ENCODE measurements at places on chromosomes 5 and 9. TPM values are rescaled to one million over a fixed set of nuclear protein-coding genes. Genes with fewer than 3 reads are reported as not detected.

GRCh38 chr5:13027874-13028273 lies 916.6 kb downstream of the DNAH5 start:
- DNase-seq = no peak

DNA sequence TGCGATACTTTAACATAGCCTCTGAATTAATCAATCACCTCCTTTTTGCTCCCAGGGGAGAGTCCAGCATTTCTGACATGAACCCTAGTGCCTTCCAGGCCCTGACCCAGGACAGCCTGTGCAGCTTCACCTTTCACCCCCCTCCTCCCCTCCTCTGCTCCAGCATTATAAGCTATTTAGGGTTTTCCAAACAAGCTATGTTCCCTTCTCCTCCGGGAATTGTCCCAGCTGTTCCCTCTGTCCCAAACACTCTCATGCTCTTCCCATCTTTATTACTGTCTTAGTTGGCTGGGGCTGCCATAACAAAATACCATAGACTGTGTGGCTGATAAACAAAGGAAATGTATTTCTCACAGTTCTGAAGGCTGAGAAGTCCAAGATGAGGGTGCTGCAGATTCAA lies 161.5 kb downstream of the EBF1 start:
- DNase-seq = peak; percentile 4

GRCh38 chr9:35666045-35666444 lies 1.1 kb upstream of the ARHGEF39 start:
- DNase-seq = no peak

LCN15 gene
- not detected for total RNA-seq

GRCh38 chr5:132233811-132234683 lies 6.4 kb upstream of the P4HA2 start:
- DNase-seq = no peak

- peak; percentile 71 for DNase-seq
These were observed 4.9 kb upstream of the C7 start for GRCh38 chr5:40904205-40904993.

DHFR gene
- total RNA-seq = 29.8 TPM

PIP5KL1 gene
- total RNA-seq = 2.6 TPM

GRCh38 chr9:127290561-127291065 lies 26.0 kb downstream of the GARNL3 start:
- no peak for DNase-seq

GZMA gene
- total RNA-seq = not detected

DNA sequence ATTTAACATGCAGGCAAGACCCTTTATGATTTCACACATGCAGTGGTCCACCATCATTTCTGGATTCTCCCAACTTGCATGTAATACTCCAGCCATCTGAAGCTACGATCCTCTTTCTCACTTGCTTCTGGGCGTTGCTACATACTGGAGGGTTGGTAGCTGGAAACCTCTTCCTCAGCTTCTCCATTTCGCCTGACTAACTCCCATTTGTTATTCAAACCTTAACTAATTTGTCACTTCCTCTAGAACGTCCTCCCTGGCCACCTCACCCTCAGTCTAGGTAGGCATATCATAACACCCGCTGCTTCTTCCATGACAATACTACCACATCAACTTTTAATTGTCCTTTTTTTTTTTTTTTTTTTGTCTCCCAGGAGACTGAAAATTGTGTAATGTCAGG lies 72.6 kb upstream of the EQTN start:
- DNase-seq = no peak

DNA sequence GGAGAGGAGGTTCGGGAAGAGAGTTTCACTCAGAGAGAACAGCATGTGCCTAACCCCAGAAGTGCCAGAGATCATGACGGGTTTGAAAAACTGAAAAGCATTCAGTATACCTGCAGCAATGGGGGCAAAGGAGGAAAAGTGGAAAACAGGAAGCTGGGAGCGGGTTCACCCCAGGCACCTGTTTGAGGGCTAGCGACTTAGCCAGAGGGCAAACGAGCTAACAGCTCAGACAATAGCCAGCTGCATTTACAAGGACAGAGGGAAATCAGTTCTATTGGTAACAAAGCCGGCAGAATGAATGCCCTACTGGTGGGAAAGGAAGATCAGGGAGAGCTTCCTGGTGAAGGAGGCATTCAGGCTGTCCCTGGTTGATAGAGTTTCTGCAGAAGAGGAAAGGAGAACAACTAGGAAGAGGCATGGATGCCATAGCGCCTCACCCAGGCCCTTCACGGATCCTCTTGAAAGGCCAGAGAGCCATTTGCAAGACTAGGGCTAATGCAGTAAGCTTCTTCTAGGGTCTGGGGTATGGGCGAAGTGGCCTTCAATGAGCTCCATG lies 141.7 kb upstream of the ADRA1B start:
- DNase-seq = no peak

GRCh38 chr9:89606624-89607311 lies 2.0 kb downstream of the GADD45G start:
- peak; percentile 81 for DNase-seq

SOX30 gene
- not detected for total RNA-seq

GRCh38 chr9:122263699-122264349 lies 816 bp downstream of the RBM18 start:
- peak; percentile 44 for DNase-seq

GRCh38 chr5:149413477-149414210 lies 34.6 kb upstream of the IL17B start:
- peak; percentile 25 for DNase-seq

PRLR gene
- total RNA-seq = 3.5 TPM

CXXC5 gene
- 79.5 TPM for total RNA-seq

DNA sequence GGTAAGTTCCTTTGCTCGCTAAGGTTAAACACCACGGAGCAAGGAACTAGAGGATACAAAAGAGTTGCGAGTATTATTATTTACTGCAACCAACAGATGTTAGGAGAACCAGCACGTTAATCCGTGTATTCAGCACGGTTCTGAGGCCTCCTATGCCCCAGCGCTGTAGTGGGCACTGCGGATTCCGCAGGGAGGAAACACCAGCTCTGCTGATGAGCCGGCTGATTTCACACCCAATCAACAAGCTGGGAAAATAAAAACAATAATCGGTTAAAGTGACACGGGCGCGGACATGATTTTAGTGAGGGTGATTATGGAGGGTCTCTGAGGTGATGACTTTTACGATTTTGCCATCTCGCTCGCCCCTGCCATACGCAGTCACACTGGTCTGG lies 702 bp upstream of the PRELID2 start:
- DNase-seq = no peak

DNA sequence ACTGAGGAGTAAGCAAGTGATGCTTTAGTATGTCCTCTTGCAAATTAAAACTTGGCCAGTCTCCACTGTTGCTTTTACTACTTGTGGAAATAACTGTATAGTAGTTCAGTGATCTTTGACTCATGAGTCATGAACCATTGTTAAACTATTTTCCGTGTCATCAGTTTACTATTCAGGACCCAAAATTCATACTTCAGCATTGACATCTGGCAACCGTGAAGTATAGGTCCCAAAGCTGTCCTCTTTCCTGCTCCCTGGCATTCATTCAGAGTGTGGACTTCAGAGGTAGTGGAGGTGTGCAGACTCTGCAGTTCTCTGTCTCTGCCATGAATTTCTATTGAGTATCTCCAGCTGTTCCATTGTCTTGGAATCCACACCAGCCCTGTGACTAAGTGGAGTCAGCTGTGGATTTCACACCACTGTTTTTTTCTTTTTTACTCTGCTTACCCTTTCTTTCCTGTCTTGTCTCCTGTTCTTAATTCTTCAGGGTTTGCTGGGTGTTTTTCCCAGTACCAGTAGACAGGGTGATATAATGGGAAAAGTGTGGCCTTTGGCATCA lies 7.5 kb downstream of the TDRD7 start:
- DNase-seq = peak; percentile 53

GABRA6 gene
- not detected for total RNA-seq

DNA sequence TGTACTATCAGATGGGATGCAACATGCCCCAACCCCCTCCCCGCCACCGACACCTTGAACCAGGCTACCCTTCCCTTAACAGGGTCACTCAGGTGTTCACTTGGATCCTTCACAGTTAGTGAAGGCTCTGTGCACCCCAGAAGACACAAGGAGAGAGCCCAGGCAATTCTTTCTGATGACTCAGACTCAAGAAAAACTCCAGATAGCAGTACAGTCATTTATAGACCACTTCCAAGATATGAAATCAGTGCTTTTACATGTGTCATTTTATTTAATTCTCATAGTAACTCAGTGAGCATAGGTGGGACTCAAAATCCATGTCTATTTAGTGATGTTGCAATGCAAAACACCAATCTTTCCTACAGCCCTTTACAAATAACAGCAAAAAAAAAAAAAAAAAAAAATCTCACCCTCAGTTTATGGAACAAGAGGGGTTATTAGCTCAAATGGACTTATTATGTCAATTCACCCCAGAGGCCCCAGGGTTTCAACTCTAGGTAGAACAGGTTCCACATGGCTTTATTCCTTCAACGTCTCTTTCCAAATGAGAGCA lies 71.9 kb downstream of the FOXD1 start:
- DNase-seq = peak; percentile 46

DNA sequence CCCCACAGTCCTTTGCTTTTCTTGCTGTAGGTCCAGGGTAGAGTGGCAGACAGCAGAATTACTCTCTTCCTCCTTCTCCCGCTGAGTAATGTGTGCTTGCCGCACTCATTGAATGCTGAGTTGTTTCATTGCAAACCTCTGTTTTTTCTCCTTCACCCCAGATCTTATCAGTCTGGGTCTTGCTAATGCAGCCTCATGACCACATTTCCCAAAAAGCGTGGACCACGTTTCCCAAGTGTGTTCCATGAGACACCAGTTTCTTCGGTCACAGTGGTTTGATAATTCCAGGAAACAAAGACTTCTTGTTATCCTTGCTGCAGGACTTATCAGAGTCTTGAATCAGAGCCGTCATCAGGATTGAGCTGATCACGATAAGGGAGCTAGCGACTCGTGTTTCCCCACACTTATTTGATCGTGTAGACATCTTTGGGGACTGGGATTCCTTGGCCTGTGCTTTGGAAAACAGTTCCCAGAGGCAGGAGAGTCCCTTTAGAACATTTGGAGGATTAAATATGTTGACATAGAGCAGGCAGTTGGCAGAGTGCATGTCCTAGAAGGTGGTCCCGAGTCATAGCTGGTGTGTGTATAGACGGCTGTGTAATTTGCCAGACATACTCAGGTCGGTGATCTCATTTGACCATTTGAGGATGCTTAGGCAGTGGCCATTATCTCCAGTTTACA lies 4.4 kb downstream of the LRRC8A start:
- peak; percentile 76 for DNase-seq

DNA sequence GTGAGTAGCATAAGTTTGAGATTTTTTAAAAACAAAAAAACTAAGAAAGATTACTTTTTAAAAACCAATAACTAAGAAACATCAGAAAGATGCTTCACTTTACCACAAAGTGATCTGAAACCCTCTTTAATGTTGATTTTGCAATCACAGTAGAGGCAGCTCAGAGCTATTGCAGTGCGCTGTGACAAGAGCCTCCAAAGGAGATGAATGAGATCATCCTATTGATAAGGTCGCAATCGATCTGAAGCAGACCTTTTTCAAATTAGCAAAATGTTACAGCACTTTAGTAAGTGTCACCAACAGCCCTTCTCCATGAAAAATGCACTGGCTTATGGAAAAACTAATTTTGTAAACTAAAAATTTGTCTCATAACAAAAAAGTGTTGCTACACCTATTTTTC lies 284.6 kb upstream of the EFNA5 start:
- no peak for DNase-seq

GRCh38 chr5:132662925-132663770 lies 5.2 kb downstream of the IL13 start:
- peak; percentile 31 for DNase-seq

DNA sequence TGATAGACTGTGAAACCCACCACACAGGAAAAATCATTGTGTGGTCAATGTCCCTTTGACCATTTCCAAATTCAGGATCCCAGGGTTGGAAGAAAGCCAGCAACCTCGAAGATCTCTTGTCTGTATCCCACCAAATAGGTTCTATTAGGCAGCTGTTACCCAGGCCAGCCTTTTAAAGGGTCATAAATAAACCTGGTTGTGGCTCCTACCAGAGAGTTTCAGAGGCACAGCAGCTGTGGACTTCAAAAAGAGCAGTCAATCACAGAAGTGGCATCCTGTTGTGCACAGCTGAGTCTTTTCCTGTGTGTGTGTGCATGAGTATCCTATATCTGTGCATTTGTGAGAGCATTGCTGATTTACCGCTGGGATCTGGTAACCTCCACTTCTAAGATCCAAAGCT lies 23.7 kb upstream of the OR2S2 start:
- DNase-seq = no peak

DNA sequence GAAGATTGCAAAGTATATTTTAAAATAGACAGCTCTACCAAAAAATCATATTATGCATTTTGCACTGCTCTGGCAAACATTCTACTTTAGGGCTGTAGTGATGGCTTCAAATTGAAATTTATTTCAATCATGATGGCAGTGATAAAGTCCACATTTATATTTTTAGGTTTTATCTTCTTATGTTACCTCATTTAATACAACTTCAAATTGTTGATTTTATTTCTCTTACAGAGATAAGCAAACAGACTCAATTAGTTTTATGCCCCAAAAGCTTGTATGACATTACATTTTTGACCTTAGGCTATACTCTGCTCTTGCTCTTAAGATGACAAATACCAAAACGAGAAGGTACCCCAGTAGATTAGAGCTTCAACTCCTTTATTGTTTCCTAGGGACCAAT lies 87.4 kb downstream of the CYLC2 start:
- no peak for DNase-seq

GRCh38 chr5:108989761-108990392 lies 242.2 kb downstream of the FER start:
- peak; percentile 25 for DNase-seq

DNA sequence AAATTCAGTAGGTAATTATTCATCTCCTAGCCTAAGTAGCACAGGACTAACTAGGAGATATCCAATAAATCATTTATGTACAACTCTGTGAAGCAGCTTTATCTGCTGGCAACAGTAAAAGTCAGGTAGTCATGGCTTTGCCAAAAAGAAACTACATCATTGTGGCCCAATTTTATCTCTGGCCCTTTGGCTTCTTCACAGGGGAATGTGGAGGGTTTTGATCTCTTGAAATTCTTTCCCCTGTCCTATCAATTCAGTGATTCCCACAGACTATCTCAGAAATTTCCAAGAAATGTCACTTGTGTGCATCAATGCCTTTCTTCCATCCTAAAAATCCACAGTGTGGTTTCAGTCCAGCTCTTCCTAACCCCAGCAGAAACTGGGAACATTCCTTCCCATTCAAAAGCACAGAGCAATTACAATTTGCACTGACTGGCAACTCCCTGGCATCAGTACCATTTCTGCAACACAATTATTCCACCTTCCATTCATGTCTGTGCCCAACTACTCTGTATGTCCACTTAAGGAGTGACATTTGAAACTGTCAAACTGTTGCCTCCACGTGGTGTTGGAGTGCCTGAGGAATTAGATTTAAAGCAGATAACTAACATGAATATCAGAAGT lies 6.6 kb downstream of the CDC14B start:
- no peak for DNase-seq
